Urinary bladder (tissue), 4 donors: ENCODE measurements at places on chromosomes 7 and 10. TPM values are rescaled to one million over a fixed set of nuclear protein-coding genes. Genes with fewer than 3 reads are reported as not detected.

PDK4 gene
- total RNA-seq, result 16.4 TPM

MUC3A gene
- not detected for total RNA-seq

UBN2 gene
- 28.1 TPM for total RNA-seq

SPDYE8 gene
- not detected for total RNA-seq

GSAP gene
- total RNA-seq, result 14.9 TPM

DCLRE1C gene
- total RNA-seq, result 19.5 TPM

DNA sequence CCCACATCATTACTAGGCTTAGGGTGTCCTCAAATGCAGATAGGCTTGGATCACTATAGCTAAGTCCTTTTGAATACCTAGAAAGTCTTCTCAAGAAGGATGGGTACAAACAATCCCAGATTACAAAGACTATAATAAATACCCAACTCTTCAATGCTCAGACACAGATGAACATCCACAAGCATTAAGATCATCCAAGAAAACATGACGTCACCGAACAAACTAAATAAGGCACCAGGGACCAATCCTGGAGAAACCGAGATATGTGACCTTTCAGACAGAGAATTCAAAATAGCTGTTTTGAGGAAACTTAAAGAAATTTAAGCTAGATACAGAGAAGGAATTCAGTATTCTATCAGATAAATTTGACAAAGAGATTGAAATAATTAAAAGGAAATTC is 108.0 kb upstream of the PLPP4 start:
- DNase-seq, result no peak

GRCh38 chr7:132116369-132116768 is 459.9 kb downstream of the PLXNA4 start:
- DNase-seq, result no peak

- DNase-seq, result no peak
These were observed 20.3 kb upstream of the PFKP start for GRCh38 chr10:3046981-3047547.

DNA sequence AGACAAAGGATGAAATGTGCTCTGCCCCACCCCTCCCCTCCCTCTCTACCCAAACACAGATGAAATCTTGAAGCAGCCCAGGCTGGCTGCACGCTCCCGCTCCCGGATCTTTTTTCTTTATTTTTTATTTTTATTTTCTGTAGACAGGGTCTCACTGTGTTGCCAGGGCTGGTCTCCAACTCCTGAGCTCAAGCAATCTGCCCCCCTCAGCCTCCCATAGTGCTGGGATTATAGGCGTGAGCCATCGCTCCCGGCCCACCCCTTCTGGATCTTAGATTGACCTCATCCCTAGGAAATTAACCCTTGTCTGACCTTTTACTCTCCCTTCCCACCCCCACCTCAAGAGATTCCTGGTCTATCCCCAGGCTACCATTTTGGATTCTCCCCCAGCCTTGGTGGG is 14.3 kb downstream of the TACR2 start:
- DNase-seq, result no peak

DNA sequence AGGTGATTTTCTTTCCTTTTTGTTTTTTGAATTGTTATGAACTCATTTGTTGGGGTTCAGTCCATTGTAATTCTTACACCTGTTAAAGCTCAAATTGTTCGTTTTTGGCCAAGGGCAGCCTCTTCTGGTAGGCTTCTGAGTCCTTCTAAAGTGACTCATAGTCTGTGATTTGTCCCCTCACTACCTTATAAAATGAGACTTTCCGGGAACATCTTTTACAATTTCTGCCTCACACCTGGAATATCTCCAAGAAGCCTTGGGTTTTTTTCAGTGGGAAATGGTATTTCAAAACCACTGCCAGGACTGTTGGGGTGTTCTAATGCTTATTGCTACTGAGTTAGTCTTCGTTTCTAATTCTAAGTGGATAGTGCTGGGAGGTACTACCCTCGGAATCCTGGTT is 56.7 kb downstream of the BMPR1A start:
- no peak for DNase-seq

GRCh38 chr10:24370877-24371276 is 161.9 kb downstream of the KIAA1217 start:
- no peak for DNase-seq

GRCh38 chr10:102776779-102777456 is 33.2 kb downstream of the WBP1L start:
- DNase-seq, result peak; percentile 77

- no peak for DNase-seq
These were observed 23.3 kb upstream of the INPP5F start for GRCh38 chr10:119702583-119702982.

- no peak for DNase-seq
These were observed 288.2 kb downstream of the POU6F2 start for GRCh38 chr7:39265641-39266591.

DNA sequence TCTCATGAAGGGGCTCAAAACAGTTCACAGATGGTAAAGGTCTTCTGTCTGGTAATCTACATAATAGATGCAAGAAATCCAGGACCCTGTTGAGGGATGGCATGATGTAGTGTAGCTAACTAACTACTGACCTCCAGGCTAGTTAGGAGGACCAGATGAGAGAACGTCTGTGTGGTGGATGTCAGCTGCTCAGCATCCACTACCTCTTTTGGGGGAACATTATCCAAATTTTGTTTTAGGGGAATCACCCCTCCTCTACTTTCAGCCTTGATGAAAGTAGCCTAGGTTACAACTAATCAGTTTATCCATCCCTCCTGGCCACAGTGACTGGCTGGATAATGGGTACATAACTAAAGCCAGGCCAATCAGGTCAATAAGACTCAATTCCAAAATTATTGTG is 246.0 kb downstream of the RNLS start:
- DNase-seq, result no peak

DNA sequence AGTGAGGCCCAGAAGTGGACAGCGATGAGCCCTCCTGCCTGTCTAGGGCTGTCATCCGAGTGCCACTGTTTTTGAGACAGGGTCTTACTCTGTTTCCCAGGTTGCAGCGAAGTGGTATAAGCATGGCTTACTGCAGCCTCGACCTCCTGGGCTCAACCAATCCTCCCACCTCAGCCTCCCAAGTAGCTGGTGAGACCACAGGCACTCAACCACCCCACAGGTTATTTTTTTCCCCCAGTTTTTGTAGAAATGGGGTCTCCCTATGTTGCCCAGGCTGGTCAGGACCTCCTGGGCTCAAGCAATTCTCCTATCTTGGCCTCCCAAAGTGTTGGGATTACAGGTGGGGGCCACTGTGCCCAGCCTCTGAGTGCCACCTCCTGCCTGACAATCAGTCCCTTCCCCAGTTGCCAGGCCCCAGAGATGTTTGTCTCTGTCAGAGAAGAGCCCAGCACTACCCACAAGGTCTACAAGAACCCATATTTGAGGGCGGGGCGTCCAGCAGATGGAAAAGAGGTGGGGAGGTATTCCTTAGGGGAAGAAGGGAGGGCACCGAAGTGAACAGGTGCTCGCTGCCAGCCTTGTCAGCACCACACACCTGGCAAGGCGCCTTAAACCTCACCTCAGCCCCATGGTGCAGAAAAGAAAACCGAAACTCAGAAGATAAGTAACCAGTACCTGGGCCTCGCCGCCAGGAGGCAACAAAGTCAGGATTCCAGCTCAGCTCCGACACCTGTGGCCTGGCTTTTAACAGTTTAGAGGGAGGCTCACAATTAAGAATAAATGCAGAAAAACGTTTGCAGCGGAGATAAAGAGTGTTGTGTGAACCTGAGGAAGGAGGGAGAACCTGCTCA is 77.4 kb upstream of the ANLN start:
- DNase-seq, result no peak

- no peak for DNase-seq
These were observed 127.3 kb downstream of the TRIL start for GRCh38 chr7:28830846-28831245.
